ENCODE measurements at places on chromosomes 4 and X.
A peak's percentile ranks its signal among the peaks of the same experiment; 100 is the strongest.

GRCh38 chr4:40685300-40685699 lies 55.6 kb upstream of the RBM47 start:
- no peak for DNase-seq

DNA sequence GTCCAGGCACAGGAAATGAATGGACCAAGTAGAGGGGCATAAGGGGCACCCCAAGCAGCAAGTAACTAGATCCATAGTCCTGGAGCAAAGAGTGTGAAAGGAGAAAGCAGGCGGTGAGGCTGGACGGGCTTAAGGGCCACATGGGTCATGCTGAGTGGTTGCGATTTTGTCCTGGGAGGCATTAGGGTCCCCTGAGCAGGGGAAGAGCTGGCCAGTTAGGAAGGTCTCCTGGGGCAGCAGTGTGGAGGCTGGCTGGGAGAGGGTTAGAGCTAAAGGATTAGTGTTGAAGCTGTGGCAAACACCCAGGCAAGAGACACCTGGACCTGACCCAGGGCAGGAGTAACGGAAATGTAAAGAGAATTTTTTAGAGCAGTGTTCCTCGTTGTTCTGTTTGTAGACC lies 26.5 kb downstream of the MYOZ2 start:
- DNase-seq: no peak

GRCh38 chr4:182925298-182925757 lies 8.1 kb upstream of the DCTD start:
- DNase-seq: no peak

- no peak for DNase-seq
These were observed 48.3 kb upstream of the SLC4A4 start for GRCh38 chr4:71290476-71290875.

GRCh38 chr4:15410750-15411149 lies 17.1 kb upstream of the C1QTNF7 start:
- no peak for DNase-seq

GRCh38 chrX:53284684-53285447 lies 3.5 kb upstream of the IQSEC2 start:
- no peak for DNase-seq

- DNase-seq: peak; percentile 72
These were observed 66.8 kb downstream of the SOWAHB start for GRCh38 chr4:76830964-76831703.

- DNase-seq: no peak
These were observed 284.9 kb downstream of the ADGRL3 start for GRCh38 chr4:61485056-61485455.

GRCh38 chrX:147570483-147570882 lies 341.2 kb upstream of the FMR1 start:
- DNase-seq: no peak

GRCh38 chr4:73763877-73764276 lies 23.5 kb downstream of the CXCL8 start:
- DNase-seq: no peak

GRCh38 chr4:88953400-88953799 lies 103.6 kb downstream of the FAM13A start:
- no peak for DNase-seq
